Frontal cortex (tissue), 4 donors: ENCODE measurements at places on chromosomes 5 and 9. TPM values are rescaled to one million over a fixed set of nuclear protein-coding genes. Genes with fewer than 3 reads are reported as not detected.

DNA sequence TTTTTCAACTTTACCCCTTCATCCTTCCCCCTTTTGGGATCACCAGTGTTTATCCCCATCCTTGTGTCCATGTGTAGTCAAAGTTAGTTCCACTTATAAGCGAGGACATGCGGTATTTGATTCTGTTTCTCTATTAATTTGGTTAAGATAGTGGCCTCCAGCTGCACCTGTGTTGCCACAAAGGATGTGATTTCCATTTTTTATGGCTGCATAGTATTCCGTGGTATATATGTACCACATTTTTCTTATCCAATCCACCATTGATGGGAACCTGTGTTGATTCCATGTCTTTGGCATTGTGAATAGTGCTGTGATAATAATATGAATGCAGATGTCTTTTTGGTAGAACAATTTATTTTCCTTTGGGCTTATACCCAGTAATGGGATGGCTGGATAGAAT, 252.4 kb downstream of the ARRDC3 start:
- DNase-seq: no peak

Gene PRLR
- 1.2 TPM for total RNA-seq

Gene FABP6
- 4.5 TPM for total RNA-seq

Gene EPB41L4B
- 2.9 TPM for total RNA-seq

DNA sequence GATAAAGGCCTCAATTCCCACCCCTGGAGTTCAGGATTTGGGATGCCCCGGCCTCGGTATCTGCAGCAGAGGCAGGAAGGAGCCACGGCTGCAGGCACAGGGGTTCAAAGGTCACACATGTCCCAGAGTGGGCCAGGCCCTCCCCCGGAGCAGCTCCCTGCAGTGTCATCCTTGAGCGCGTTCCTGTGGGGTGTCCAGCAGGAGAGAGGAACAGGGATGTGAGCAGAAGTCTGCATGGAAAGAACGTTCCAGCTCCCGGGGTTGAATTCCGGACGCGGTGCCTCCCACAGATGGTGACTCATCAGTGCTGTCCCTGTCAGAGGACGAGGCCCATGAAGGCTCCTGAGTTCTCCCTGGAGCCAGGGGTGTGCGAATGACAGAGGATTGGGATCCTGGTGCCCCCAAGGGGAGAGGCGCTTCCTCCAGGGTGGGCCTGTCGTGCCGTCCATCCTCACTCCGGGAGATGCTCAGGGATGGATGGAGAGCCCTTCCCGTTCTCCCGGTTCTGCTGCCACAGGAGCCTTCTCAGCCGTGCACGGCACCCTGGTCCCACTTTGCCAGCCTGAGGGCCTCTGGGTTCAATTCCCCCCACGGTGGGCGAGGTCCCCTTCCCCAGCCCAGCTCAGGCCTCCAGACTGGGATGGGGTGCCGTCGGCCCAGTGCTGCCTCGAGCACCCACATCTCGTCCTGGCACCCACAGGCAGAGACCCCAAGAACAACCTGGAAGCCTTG, 3.1 kb downstream of the LCN1 start:
- no peak for DNase-seq

DNA sequence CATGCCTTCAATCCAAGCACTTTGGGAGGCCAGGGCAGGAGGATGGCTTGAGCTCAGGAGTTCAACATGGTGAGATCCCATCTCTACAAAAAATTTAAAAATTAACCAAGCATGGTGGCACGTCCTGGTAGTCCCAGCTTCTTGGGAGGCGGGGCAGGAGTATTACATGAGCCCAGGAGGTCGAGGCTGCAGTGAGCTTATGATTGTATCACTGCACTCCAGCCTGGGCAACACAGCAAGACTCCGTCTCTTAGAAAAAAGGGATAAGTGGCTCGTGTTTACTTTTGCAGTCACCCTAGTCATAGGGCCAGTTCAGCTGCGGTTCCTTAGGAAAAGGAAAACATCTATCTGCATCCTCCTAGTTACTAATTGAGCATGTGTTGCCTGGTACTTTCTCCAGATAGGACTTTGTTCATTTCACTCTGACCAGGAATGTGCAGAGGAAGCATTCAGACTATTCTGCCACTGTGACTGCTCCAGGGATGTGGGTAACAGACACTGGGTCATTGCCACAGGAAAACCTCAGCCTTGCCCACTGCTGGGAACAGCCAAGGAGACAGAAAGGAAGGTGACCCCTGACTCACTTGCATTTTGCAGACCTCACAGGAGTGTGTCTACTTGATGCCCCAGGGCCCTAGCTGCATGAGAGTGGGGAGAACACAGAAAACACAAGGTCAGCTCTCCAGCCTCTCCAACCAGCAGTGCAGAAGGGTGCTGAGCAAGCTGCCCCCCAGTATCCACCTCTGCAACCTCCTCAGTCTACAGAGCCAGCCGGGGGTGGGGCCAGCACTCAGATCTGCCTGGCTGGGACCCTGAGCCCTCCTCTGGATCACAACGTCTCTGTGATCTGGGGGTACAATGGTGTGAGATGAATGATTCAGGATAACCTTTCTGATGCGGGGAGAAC, 33.9 kb upstream of the ALDH1B1 start:
- no peak for DNase-seq

DNA sequence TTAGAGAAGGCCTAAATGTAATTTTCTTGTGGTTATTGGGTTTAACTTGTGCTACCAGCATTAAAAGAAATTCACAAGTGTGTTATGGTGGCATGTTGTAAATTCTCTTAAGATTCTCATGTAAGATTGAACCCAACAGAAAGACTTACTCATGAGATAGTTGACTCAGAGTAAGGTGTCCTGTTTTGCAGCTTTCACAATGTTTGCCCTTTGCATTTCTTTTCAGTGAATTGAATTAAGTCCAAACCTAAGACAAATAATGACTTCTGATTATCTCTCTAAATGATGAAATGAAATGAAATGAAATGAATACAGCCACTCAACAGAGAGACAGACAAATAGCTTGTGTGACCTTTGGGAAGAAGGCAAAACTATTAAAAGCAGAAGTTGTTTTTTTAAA, 1696.9 kb upstream of the WWC1 start:
- no peak for DNase-seq

- DNase-seq: no peak
These were observed 1975.2 kb upstream of the C9orf72 start for GRCh38 chr9:29548436-29548835.

DNA sequence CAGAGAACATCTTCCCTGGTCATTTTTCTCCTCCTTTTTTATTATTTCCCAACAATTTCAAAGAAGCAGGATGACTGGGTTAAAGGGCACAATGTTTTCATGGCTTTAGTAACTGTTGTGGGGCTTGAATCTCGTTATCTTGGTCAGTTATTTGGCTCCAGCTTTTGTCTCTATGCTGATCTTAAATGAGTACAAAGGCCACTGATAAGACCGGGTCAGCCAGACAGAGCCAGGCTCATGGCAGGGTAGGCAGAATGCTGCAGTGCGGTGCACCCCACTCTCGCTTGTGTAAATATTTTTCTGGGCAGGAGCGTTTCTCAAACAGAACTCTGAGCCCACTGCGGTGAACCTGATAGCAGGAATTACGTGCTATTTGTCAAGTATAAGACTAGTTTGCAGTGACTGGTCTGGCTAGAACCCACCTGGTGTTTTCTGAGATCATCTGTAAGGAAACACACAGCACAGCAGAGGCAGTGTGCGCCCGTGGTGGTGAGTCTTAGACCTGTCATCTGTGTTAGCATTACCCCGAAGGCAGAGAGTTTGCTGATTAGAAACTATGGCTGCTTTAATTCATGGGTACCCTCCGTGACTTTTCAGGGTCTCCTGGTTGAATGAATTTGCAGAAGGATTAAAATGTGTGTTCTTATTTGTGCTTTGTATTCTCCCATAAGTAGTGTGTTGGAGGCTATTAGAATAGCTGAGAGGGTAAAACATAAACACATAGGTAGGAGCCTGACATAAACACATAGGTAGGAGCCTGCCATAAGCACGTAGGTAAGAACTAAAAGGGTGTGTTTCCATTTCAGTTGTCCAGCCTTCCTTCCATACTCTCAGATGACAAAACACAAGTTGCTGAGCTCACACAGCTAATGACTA, 158.6 kb upstream of the DMRT1 start:
- no peak for DNase-seq

DNA sequence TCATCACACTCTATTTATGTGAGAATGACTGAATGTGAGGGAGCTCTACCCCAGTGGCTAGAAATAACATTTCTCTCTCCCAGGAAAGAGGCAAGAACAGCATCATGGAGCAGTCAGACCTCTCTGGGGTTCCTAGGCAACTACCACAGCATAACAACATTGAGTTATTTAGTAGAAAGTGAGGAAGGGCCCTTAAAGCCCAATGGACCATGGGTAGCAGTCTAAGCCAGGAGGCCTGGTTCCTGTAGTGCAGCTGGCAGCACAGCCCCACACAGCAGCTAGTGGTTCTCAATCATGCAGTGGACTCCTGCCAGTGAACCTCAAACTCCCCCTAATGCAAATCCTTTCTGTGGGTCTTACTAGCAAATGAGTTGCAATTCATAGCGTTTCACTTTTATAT, 55.3 kb downstream of the SPEF2 start:
- no peak for DNase-seq

DNA sequence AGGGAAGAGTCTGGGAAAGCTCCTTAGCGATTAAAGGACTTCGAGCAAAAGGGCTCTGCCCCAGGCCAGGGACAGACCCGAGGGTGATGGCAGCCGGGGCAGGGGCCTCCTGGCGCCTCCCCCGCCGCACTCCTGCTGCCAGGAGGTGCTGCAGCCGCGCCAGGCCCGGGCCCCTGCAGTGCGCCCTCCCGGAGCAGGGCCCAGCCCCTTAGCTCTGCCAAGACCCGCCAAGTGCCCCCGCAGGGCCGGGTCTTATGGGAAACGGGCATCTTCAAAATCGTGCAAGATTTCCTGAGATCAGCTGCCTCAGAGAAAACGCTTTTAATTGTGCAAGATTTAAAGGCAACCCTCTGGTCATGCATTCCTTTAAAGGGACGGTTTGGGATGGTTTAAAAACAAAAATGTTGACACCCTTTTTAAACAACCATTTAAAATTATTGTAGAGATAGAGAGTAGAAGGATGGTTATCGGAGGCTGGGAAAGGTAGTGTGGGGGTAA, 52.4 kb downstream of the CDC14B start:
- no peak for DNase-seq

Gene IL33
- 8.6 TPM for total RNA-seq

- no peak for DNase-seq
These were observed 55.1 kb upstream of the MOCS2 start for GRCh38 chr5:53164478-53165165.

Gene CNTFR
- total RNA-seq: 9.8 TPM

DNA sequence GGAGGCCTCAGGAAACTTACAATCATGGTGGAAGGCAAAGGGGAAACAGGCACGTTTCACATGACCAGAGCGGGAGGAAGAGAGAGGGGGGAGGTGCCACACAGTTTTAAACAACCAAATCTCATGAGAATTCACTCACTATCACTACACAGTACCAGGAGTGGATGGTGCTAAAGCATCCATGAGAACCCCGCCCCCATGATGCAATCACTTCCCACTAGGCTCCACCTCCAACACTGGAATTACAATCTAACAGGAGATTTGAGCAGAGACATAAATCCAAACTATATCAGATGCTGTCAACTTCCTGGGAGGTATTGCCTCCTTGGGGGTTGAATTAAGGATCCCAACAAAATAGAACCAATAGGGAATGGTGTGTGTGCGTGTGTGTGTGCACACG, 407.1 kb downstream of the MED10 start:
- no peak for DNase-seq

Gene CDHR2
- total RNA-seq: under 0.01 TPM

Gene IFNA2
- total RNA-seq: not detected

DNA sequence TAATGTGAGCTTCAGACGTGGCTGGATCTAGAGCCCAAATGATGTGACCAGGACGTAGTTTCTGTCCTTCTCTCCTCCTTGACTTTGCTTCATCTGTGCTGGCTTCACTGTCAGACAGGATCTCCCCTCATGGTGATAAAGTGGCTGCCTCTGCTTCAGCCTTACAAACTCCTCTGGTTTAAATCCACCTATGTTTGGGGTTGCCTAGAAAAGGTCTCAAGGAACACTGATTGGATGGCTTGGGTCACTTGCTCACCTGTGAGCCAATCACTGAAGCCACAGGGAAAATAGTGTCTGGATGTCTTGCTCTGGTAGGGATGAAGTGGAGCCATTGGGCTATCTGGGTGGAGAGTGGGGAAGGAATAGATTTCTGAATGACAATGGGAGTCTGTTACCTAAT, 36.1 kb downstream of the FGF18 start:
- no peak for DNase-seq

DNA sequence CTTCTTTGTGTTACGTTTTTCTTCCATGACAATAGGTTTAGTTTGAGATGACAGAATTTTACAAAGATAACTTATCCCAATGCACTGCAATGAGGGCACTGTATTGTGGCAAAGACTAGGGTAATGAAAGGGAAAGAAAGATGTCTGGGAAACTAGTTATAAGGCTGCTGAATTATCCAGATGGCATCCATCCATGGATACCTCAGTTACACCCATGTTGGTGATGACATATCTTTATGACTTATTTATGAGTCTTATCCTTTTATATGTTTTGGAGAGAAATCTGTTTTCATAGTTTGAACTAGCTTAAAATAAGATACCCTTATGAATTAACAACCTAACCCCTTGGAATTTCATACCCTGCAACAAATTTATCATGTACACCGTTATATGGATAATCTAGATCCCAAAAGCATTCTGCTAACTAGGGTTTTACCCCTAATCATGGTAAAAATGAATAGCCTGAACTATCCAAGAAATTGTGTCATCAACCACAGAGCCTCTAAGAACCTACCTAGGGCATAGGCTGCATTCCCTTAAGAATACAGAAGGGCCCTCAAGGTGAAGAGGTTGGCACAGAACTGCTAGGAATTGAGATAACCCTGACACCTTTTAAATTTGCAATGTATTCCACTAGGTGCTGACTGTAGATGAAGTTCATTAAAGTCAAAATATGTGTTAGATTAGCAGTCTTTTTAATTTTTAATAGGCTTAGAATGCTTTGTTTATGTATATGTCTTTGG, 49.5 kb upstream of the RORB start:
- no peak for DNase-seq
